Activated CD4-positive, alpha-beta T cell treated with anti-CD3 and anti-CD28 coated beads for 4 hours (primary cell): ENCODE measurements at places on chromosomes 6 and 20.

DNA sequence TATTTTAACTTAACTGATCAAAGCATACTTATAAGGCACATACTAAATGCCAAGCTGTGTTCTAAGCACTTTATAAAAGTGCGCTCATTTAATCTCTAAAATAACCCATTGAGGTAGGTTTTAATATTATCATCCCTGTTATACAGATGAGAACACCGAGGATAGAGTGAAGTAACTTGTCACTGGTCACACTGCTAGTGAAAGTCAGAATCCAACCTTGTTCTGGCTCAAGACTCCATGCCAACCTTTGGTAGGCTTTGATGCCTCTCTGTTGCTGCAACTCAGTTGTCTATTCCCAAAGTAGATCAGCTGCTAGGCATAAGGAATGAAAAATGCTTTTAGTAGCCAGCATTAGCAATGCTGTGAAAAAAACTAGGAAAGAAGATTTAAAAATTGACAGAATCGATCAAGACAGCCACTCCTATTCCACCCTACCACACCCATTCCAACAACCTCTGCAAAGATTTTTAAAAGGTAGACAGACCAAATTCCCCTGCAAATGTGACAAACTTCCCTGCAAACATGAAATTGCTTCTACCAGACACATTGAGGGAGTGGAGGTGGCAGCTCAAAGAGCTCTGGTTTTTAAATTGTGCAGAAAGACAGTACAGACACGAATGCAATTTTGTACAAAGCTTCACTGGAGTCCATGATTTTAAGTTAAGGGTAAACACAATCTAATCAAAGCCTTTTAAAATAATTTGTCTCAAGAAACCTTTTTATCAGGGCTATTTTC is 39.8 kb upstream of the CAP2 start:
- no peak for DNase-seq

GRCh38 chr6:106751501-106752252 is 122.3 kb downstream of the QRSL1 start:
- DNase-seq = no peak

DNA sequence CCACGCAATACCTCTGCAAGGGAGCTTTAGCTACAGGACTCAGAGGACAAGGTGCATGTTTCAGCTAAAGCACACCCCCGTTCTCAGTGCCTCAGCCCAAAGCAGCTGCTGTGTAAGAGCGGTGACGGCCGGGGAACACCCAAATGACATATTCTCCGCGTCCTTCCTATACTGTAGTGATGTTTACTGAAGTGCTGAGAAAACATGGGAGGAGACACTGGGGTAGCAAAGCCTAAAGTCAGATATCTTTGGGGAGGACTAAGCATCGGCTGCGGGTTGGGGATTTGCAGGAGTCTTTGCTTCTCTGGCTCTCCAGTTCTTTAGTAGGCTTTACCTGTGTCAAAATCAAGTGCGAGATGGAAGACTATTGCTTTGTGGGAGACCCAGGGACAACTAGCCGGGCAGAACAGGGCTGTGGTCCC is 1.7 kb downstream of the SLC22A23 start:
- DNase-seq = peak; percentile 45

- no peak for DNase-seq
These were observed 731 bp upstream of the RBL1 start for GRCh38 chr20:37096415-37097041.

GRCh38 chr20:45370571-45371160 is 7.5 kb downstream of the TP53TG5 start:
- no peak for DNase-seq

DNA sequence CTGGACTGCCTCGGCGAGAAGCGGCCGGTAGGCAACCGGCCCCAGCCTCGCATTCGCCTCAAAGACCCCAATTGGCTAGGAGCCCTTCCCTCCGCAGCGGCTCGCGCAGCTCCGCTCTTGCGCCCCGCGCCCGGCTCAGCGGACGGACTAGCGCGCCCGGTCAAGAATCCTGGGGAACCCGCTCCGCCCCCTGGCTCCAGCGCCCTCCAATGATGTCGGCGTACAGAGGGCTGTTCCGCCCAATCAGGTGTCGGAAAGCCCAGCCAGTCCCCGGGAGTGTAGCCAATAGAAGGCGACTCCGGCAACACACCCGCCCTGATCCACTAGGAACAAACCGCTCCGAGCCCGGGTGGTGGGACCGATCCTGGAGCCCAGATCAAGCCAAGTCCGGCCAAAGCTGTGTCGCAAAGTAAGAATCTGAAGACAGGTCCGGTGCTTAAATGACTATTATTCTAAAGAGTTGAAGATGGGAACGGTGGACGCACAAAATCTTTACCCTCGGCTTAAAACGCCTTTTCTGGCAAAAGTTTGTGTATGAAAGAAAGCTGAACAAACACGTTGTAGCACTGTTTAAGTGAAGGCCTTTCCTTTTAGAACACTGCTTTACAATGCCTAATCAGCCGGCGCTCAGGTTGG is 132.2 kb downstream of the OGFRL1 start:
- DNase-seq = no peak

DNA sequence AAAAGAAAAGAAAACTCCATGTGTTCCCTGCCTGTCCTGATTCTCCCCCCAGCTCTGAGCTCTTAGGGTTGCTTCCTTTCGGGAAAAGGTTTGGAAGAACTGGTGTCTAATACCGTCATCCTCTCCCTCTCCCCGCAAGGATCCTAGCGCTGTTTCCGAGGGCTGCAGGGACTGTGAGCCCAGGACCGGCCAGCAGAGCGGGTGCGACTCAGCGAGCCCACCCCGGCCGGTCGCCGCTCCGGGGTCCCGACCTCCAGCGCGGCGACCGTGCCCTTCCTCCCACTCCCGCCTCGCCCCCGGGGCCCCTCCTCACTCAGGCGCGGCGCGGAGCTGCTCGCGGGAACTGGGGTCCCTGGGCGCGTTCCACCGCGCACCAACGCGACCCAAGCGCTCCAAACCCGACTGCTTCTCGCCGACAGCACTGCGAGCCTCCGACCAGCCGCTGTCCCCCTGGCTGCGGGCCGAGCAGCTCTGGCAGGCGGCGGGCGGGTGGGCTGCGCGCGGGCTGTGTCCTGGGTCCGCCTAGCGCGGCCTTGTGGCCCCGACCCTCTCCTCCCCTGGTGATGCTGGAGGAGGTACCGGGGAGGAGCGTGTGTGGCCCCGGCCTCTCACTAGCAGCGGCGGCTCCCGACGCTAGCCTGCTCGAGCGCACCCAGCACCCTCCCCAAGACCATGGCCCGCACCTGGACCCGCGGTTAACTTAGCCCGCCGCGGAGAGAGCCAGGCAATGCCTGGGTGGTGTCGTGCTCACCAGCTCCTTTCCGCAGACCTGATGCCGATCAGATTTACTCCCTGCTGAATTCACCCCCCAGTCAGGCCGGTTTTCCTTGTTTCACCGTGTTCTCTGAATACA is at the start of gene PLA2G7:
Gene PLA2G7, minus strand, starts transcription at position 509 of the 853 bp plus-strand sequence. CDS start 12,484 bp downstream, outside the sequence.
- DNase-seq = no peak

GRCh38 chr6:53539561-53539960 is 5.3 kb downstream of the GCLC start:
- DNase-seq = no peak

DNA sequence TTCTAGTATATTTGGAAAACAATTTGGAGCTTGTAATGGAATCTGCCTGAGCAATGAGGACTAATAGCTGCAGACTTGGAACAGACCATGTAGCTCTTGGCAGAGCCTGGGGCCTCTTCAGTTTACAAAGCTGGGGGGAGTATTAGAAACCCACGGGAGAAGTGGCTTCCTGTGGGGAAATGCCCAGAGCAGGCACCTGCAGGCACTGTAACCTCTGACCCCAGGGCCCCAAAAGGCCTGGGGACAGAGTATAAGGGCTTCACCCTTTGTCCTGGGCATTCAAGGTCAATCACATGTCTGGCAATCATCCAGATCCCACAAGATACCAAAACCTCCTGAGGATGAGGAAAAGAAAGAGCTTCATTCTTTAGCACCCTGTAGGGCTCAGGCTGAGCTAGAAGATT is 19.4 kb downstream of the PKIG start:
- DNase-seq = no peak

DNA sequence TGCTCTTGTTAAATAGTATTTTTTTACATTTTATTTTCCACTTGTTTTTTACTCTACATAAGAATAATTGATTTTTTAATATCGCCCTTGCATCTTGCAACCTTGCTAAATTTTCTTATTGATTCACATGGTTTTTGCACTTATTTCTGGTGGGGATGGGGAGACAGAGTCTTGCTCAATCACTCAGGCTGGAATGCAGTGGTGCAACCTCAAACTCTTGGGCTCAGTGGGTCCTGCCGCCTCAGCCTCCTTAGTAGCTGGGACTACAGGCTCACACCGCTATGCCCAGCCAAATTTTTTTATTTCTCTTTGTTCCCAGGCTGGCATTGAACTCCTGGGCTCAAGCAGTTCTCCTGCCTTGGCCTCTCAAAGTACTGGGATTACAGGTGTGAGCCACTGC is 30.3 kb downstream of the LIN28B start:
- no peak for DNase-seq

GRCh38 chr6:136582711-136583471 is 32.7 kb upstream of the MAP7 start:
- DNase-seq = no peak

- DNase-seq = no peak
These were observed 715.9 kb upstream of the POU3F2 start for GRCh38 chr6:98118397-98119045.

DNA sequence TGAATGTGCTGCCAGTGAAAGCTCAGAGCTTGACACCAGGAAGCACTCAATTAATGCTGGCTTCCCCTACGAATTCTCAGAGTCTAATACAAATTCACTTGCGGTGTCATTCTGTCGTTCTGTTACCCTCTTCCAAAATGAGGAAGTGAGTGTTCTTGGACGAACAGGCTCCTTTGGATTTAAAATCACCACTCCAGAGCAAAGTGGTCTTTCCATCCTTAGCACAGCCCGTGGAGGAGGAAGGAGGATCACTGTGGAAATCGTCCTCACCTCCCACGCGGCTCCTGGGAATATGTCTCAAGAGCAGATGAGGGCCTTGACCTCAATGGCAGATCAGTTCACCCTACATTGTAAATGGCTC is 41.7 kb downstream of the RIOK1 start:
- DNase-seq = no peak

DNA sequence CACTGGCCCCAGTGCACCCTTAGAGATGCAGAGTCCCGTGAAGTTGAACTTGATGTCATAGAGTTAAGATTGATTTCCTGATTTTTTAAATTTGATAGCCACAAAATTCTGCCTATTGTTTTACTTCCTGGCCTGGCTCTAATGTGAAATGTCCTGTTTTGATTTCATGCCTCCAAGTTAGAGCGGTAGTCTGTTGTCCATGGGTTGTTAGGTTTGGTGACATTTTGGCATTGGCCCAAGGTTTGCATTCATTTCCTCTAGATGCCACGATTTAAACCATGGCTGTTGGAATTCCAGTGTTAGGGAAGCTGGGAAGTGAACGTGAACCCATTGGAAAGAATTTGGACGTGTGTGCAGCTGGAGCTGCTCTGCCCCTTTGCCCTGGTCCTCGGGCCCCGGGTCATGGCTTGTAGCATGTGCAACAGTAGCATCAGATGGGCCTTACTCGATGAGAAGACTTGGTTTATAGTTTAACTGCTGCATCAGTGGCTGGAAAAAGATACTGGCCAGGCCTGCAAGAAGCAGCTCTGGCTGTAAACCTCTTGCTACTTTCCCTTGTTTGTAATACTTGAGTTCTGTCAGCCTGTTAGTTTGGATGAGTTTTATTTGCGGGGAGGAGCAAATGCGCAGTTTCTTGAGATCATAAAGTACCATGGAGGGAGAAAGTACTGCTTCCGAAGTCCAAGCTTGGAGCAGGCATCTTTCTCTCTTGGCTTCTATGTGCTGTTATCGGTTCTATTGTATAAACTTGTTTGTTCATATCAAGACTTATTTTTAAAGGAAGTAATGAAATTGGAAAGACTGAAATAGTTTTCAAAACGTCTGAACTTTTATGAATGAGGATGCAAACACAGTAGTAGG is 121.4 kb upstream of the CLDN20 start:
- DNase-seq = no peak

GRCh38 chr20:46299078-46299477 is 9.2 kb downstream of the CDH22 start:
- DNase-seq = no peak

DNA sequence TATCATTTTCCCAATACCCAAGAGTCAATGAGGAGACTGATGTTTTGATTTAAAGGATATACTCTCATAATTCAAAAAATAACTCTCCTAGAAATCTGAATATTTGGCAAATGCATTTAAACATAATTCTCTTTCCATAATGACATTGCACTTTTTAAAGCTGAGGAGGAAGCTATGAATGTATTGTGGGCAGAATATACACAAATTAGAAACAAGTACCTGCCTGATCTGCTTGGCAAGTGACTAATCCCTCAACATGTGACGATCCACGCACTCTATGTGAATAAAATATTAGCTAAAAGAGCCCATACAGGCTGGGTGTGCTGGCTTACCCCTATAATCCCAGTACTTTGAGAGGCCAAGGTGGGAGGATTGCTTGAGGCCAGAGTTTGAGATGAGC is 88.3 kb upstream of the CCDC28A start:
- no peak for DNase-seq

DNA sequence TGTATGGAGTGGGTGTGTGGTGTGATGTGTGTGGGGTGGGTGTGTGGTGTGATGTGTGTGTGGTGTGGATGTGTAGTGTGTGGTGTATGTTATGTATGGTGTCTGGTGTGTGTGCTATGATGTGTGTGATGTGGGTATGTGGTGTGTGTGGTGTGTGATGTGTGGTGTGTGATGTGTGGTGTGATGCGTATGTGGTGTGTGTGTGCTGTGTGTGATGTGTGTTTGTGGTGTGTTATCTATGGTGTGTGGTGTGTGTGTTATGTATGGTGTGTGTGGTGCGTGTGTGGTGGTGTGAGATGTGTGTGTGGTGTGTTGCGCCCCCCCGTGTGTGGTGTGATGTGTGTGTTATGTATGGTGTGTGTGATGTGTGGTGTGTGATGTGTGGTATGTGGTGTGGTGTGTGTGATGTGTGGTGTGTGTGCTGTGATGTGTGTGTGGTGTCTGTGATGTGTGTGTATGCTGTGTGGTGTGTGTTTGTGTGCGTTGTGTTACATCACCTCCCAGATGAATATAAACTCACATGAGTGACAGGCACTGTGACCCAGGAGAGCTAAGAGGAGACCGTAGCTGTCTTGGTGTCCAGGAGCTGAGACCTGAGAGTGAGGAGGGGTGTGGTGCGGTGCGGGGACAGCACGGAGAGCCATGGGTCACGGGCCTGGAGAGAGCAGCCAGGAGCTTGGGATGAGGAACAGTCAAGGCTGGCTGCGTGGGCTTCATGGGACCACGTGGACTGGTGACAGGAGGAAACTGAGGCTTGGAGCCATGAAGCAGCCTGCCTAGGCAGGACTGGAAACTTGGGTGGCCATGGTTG is 8.8 kb downstream of the DLGAP4 start:
- no peak for DNase-seq

DNA sequence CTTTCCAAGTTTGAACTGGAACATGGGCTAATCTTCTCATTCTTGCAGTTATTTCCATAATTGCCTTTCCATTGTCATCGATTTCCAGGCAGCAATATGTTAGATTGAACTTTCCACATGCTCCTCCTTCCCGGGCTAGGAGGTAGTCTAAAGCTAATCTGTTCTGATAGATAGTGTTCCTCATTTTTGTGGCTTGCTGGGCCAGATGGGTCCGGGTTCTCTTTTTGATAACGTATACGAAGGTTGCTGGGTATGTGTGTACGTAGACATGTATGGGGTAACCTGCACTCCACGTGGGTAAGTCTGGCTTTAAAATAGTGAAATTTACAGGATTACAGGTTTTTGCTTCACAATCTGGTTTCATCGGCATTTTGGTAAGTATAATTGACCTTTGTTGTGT is 14.0 kb upstream of the GMPR start:
- no peak for DNase-seq

GRCh38 chr6:150599199-150600009 is at the start of gene PLEKHG1:
Gene PLEKHG1, plus strand, starts transcription at chr6:150599885. Its CDS starts 133,797 bp downstream, at chr6:150733682.
- peak; percentile 45 for DNase-seq
